ENCODE measurements at places on chromosomes 5 and 9. TPM values are rescaled to one million over a fixed set of nuclear protein-coding genes. Genes with fewer than 3 reads are reported as not detected.

LRRC8A gene
- total RNA-seq = 60.1 TPM

ZSWIM6 gene
- 5.9 TPM for total RNA-seq

SUSD1 gene
- 23.7 TPM for total RNA-seq

GFI1B gene
- total RNA-seq = not detected

LHX2 gene
- not detected for total RNA-seq

CXCL14 gene
- total RNA-seq = not detected
